NCI-H226 (cell line): ENCODE measurements at places on chromosomes 6 and 20.
A peak's percentile ranks its signal among the peaks of the same experiment; 100 is the strongest.

GRCh38 chr20:51412333-51412871, 130.1 kb downstream of the NFATC2 start:
- no peak for DNase-seq

DNA sequence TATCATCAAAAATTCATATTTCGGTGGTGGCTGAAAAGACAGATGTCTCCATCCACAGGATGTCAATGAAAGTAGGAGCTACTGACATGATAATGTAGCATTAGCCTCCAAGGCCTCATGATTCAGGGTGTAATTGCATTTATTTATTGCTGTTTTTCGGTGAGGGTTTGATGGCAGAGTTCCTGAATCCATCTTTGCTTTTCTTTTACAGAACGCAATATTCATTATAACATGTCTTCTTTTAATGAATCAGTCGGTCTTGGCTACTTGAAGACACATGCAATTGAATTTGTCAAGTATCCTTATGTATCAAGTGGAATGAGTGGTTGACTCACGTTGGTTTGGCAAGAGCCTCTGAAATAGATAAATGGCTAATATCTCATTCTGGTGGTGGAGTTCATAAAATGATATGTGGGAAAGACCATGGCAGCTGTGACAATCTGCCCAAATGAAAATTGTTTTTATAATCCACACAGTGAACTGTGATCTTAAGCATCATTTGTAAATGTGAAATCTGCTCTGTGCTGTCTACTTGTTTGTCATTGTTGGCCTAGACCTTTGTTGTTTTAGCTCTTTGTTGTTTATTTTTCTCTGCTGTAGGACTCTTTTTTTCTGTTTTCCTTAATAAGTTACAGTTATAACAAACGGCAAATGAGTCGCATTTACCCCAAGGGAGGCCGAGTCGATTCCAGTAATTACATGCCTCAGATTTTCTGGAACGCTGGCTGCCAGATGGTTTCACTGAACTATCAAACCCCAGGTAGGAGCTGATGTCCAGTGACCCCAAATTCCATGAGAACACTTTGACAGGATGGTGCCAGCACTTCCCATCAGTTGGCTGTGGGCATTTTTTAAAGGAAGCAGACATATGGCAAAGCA, 105.7 kb upstream of the LAMP5 start:
- peak; percentile 58 for DNase-seq

GRCh38 chr6:37514321-37514771, 14.7 kb upstream of the CCDC167 start:
- peak; percentile 69 for DNase-seq

DNA sequence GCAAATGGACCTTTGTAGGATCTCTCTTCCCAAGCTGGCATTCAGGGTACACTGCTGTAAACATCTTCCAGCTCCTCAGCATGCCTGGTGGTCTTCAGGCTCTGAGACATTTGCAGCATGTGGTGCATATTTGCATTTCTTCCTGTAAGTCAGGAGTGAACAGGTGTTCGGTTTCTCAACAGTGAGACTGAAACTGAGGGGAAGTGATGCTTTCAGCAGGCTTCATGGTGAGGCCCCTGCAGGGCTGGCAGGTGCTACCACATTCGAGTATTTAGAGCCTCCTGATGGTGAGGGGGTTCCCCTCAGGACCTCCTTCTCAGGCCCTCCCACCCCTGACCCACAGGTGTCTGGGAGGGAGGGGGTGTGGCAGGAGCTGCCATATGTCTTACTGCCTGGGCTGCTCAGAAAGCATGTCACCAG, 15.1 kb downstream of the MYBL2 start:
- no peak for DNase-seq

DNA sequence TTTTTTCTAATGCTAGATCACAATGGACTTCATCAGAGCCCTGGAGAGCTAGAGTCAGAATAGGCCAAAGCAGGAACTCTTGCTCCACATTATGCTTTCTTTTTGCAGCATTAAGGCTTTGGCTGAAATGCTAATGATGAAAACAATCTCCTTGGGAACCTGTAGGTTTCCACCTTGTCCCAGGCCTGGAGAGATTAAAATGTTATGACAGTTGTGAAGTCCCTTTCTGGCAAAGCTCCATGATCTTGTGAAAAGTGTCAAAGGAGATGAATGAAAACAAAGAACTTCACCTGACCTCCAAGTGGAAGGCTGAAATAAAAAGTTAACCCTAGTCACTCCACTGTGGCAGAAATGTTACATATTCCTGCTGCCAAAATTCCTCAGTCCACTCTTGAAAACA, 64.0 kb upstream of the LRRC1 start:
- no peak for DNase-seq
